Stimulated activated CD8-positive, alpha-beta memory T cell treated with anti-CD3 and anti-CD28 coated beads, Interleukin-2, amount 100 ng/mL, for 1 hour (primary cell): ENCODE measurements at places on chromosomes 3 and 15.

GRCh38 chr3:66265649-66266048 is 44.8 kb downstream of the SLC25A26 start:
- no peak for DNase-seq

DNA sequence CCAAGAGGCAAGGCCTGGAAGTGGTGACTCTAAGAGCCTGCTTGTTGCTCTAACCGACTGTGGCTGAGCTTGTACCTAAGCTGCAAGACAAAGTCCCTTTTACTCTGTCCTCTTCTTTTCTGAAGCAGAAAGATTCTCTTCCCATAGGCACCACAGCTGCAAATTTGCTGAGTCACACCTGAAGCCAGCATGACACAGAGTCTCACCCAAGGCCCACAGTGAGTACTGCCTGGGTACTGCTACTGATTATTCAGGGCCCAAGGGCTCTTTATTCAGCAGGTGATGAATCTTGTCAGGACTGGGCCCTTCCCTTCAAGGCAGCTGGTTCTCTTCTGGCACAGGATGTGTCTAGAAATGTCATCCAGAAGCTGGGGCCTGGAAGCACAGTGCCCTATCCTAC is 18.9 kb upstream of the TIGIT start:
- DNase-seq: no peak

GRCh38 chr3:153963012-153963411 is 158.2 kb upstream of the ARHGEF26 start:
- DNase-seq: no peak

DNA sequence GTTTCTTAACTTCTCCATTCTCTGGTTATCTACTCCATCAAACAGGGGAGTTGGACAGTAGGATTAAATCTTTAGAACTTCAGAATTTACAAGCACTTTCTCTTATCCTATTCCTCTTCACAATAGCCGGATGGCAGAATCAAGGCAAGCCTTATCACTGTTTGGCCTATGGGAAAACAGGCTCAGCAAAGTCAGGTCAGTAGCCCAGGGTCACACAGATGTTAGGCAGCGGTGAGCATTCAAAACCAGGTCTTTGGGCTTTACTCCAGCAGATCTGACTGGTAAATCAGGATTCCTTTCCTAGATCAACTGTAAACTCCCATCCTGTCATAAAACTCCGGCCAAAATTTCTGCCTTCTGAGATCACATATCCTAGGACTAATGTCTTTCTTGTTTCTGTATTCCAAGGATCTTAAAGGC is 258.4 kb downstream of the OPA1 start:
- no peak for DNase-seq

- no peak for DNase-seq
Observed at GRCh38 chr3:126984391-126985131, 1.6 kb downstream of the PLXNA1 start.

DNA sequence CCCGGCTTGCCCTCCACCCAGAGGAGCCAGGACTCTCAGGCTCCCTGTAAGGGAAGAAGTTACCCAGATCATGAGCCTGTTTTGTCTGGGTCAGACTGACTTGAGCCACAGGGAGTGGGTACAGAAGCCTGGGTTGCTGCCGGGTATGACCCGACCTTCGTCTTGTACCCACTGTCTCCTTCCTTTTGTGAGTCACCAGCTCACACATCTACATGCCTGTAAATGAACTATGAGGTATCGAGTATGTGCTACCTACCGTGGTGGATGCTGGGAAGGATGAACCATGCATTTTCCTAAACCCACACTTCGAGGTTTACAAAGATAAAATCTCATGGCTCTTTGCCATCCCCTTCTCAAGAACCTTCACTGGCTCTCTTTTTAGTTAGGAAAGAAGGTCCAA is 56.9 kb downstream of the CACNA1D start:
- no peak for DNase-seq

DNA sequence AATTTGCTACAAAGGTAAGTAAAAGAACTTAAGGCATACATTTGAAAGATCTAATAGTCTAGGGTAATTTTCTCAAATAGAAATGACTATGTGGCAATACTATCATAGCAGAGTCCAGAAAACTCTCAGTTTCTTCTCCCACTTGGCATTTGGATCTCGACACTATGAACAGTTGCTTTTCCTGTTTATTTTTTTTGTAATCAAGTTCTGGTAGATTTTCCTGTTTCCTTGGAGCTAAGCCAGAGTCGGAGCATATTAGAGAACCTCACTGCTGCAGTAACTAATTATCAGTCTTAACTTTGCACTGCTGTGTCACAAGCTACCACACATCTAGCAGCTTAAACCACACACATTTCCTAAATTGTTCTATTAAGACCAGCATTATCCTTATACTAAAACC is 44.9 kb upstream of the ZNF385D start:
- DNase-seq: no peak

DNA sequence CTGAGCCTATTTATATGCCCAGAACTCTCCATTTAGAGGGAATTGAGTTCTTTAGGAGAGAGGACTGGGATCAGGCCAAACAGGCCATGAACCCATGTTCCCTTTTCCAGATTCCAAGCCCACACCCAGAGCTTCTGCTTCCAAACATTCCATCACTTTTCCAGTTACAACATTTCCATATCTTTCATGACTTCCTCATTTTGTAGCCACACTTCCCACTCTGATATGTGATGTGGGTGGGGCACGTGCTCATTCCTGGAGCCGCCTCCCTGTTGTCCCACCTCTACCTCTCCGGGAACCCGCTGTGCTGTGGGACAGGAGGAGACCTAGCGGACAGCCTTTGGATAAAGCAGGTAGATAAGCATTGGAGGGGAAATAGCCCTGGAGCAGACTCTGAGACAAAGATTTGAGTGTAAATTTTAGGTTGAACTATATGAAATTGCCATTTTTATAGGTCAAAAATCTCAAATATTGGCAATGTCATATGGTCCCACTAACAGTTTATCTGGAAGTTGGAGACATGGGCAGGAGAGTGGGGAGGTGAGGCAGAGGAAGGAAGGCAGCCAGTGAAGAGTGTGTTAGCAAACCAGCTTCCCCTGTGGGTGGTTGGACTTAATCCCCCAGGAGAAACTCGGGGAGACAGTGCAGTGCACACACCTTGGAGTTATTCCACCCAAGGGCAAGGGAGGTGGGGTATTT is 31.8 kb downstream of the CYP8B1 start:
- DNase-seq: no peak

DNA sequence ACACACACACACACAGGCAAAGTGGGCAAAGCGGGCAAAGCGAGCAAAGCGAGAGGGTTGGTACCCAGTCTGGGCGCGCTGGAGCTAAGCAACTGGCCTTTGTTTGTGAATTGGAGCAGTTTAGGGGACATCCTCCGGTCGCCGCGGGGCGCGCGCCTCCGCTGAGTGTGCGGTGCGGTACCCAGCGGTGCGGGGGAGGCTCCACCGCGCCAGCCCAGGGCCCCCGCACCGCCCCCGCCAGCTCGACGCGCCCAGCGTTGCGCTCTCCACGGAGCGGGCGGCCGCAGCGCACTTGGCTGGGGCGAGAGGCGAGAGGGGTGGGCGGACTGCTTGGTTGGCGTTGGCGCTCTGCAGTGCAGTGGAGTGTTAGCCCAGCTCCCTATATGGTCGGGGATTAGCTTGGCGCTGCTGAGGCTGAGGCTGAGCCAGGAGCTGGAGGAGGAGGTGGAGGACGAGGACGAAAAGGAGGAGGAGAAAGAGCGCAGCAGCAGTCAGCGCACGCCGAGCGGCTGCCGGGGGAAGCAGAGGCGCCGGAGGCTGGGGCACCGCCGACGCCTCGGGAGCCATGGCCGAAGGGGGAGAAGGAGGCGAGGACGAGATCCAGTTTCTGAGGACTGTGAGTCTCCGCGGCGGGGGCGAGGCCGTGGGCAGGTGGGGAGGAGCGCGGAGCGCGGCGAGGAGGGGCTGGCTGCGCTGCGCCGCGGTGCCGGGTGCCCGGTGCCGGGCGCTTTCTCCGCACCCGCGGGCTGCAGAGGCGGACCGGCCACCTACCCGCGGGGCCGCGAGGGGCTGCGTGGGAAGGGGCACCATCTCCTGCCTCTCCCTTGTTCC is at the start of gene RYR3:
TSS of gene RYR3 (plus strand) at position 487 of the 831 bp plus-strand sequence. CDS start at position 566, 79 bp downstream.
- no peak for DNase-seq
